ENCODE measurements at places on chromosomes 5 and 9.

GRCh38 chr5:71533142-71533541 is 54.0 kb upstream of the MCCC2 start:
- DNase-seq: no peak

- no peak for DNase-seq
Measured at GRCh38 chr5:3361811-3362605, 233.6 kb upstream of the IRX1 start.

GRCh38 chr9:97906236-97906831 is 16.0 kb downstream of the TRMO start:
- DNase-seq: no peak

DNA sequence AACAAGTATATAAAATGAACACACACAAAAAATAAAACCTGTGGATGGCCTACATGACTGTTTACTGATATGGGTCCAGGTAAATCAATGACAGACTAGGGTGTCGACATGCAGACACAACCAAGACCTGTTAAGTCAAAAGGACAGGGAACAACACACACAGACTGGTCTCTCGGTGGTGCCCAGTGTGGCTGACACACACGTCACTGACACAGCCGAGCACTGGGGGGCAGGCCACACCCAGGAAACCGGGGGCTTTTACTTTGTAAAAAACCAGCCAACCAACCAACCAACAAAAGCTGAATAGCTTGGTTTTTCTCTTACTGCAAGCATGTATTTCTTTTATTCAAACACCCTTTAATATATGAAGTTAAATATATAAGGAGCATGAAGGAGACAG is 5.0 kb downstream of the FAM163B start:
- DNase-seq: no peak

DNA sequence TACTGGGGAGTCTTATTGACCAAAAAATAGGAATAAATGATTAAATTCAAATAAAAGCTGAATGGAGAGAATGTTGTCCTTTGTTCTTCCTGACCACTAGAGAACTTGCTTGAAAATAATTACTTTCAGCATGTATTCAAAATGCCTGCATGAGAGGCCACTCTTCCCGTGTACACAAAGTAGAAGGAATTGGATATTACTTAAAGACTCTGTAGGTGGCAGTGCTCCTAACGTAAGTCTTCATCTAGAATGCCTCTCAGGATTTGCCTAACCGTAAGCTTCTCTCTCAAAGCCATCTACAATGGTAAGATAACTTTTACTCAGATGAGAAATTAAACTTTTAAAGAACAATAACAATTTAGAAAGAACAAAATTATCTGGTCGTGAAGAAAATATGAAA is 620.0 kb upstream of the CCNG1 start:
- no peak for DNase-seq

GRCh38 chr9:103301051-103301450 is 305.9 kb downstream of the CYLC2 start:
- DNase-seq: no peak

DNA sequence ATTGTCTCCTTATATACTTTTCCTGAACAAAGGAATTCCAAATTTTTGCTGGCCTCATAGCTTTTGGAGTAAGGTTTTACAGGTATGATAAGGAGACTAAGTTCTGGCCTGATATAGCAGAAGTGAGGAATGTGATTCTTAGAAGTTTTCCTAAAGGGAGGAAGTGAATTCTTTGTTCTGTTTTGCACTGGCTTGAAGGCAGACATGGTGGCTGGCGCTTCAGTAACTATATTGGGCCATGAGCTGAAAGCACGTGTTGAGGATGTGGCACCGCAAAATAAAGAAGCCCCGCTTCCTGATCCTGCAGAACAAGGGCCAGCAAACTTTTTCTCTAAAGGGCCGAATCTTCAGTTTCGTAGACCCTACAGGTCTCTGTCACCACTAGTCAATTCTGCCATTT is 224.2 kb downstream of the SNX18 start:
- no peak for DNase-seq

DNA sequence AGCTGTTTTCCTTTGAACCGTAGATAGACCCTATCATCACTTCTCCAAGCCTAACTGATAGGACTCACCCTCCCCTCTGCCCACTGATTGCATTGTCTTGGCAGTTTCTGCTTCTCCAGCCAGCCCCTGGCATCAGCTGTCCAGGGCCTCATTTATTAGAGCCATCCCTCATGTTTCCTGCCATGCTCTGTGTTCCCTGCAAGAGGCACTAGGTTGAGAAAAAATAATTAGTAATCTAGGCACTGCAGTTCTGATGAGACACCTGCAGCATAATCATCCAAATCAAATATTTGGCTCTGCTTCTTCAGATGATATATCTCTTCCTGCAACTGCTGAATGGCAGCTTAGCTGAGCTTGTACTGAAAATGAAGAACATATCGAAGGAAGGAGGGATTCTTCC is 303.0 kb upstream of the TLE4 start:
- no peak for DNase-seq

- DNase-seq: no peak
Measured at GRCh38 chr5:179326122-179326927, 18.9 kb downstream of the ADAMTS2 start.

- no peak for DNase-seq
Measured at GRCh38 chr9:14692470-14693250, 572 bp downstream of the ZDHHC21 start.

DNA sequence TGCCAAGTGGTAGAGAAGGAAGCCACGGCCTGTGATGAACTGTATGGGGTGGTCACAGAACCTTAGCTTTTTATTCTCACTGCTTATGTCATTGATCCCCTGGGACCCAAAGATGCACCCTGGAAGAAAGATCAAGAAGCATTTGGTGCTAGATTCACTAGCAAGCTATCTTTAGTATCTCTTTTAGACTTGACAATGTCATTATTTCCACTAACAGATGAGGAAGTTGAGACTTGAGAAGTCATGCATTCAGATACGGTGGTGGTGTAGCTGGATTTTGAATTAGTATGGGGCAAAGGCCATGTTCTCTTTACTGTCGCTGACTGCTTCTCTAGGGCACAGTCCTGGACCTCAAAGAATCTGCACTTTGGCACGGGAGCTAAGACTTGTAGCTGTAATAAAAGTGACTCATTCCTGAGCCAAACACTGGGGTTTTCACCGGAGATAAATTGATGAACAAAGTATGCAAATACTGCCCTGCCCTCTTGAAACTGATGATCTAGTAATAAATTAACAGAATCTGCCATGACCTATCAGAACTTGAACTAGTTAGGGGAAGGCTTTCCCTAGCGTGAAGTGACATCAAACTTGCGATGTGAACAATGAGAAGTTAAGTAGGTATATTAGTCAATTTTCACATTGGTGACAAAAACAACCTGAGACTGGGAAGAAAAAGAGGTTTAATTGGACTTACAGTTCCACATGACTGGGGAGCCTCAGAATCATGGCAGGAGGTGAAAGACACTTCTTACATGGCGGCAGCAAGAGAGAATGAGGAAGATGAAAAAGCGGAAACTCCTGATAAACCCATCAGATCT is 5.4 kb downstream of the GDA start:
- no peak for DNase-seq

GRCh38 chr9:100309992-100310391 is 42.8 kb downstream of the TEX10 start:
- no peak for DNase-seq

GRCh38 chr9:114388764-114389375 is 1.1 kb upstream of the AKNA start:
- DNase-seq: no peak

- no peak for DNase-seq
Measured at GRCh38 chr5:132300577-132301343, 6.6 kb downstream of the SLC22A4 start.

- no peak for DNase-seq
Measured at GRCh38 chr5:116566251-116566650, 8.4 kb downstream of the SEMA6A start.

- no peak for DNase-seq
Measured at GRCh38 chr5:59466271-59466670, 427.3 kb downstream of the PDE4D start.

- DNase-seq: no peak
Measured at GRCh38 chr9:92656537-92656925, 13.4 kb downstream of the IPPK start.

- no peak for DNase-seq
Measured at GRCh38 chr9:99796231-99796630, 25.5 kb upstream of the NR4A3 start.

DNA sequence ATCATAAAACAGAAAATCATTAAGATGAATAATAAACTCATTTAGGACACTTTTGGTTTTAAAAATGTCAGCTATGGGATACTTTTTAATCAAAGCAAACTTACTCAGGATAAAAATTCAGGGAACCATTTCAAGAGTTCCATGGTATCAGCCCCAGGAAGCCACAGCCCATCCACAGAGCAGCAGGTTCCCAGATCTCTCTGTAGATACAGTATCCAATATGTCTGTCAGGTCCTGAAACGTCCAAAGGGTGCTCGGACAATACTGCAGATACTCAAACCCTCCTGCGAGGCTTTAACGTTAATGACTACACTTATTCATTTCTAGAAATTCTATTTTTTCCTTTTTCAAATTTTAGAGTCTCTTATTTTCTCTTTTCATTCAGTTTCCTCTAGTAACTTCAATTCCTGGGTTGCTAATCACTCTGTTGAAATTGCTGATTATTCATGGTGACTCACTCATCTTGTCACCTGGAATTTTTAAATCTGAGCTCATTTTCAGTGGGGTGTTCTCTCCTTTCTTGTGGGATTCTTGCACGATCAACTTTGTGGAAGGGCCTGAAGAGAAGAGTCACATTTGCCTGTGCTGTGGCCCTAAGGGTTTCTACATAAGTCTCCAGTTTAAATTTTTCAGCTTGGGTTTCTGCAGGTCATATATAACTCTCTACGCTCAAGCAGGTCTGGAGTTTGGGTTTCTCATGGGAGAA is 435.8 kb downstream of the CTNND2 start:
- DNase-seq: no peak

- no peak for DNase-seq
Measured at GRCh38 chr5:167872791-167873190, 418.7 kb upstream of the WWC1 start.

GRCh38 chr9:12875191-12875590 is 100.4 kb downstream of the LURAP1L start:
- DNase-seq: no peak

GRCh38 chr5:163563880-163564279 is 58.5 kb downstream of the MAT2B start:
- no peak for DNase-seq
